ENCODE measurements at places on chromosomes 3 and 15. TPM values are rescaled to one million over a fixed set of nuclear protein-coding genes. Genes with fewer than 3 reads are reported as not detected.
A peak's percentile ranks its signal among the peaks of the same experiment; 100 is the strongest.

DNA sequence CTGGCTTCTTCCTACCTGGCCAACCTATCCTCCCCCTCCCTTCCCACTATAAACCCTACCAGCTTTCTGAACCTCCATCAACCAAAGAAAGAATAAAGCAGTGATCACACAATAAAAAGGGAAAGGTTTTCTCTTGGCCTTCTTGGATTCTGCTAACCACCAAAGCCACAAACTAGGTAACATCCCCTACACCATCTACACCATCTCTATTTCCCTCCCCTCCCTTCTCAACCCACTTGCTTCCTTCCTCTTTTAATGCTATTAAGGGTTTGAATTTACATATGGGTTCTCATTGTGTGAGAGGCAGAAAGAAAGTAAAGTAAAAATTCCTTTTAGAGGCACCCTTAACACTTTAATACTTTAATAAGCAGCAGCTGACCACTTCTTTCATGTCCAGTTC is 25.8 kb upstream of the RSL24D1 start:
- no peak overlapping the region for H3K4me3 ChIP-seq
- H3K36me3 ChIP-seq, result peaks cover 64% of the 10 kb centered on the region
- H3K4me1 ChIP-seq, result no peaks in the 10 kb centered on the region
- H3K27ac ChIP-seq, result no peak overlapping the region
- ATAC-seq, result no peak

DNA sequence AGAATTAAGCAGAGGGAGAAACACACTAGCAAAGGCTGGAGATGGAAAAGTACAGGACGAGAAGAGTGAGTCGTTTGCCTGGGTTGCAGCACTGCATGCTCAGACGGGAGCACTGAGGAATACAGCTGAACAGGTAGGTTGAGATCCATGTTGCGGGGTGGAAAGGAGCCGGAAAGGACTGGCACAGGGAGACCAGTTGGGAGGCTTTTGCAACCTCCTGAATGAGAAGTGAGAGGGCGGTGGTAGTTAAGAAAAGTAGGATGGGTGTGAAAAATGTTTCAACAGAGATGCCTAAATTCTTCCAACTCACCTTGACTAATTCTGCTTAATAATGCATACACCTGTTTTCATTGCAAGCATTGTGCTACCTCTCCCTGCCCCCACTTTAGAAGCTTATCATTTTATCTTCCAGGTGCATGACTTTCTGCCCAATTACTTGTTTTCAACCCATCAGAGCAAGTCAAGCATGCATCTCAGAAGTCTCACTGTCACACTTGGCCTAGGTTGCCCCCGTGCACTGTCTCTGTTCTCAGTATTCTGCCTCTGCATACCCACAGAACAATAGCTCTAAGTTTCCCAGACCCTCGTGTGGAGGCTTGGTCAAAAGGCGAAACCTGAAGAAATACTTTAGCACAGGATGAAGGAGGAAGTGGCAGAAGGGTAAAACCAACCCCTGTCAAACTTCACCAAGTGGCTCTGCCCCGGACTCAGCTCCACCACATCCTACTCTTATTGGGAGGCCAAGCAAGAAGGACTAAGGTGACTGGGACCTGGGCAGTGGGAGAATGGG is 199.3 kb upstream of the BCL6 start:
- peaks cover 5% of the 10 kb centered on the region for H3K4me1 ChIP-seq
- H3K4me3 ChIP-seq, result no peak overlapping the region
- no peak overlapping the region for H3K27ac ChIP-seq
- H3K27me3 ChIP-seq, result no peaks in the 10 kb centered on the region
- no peaks in the 10 kb centered on the region for H3K36me3 ChIP-seq
- ATAC-seq, result no peak

DNA sequence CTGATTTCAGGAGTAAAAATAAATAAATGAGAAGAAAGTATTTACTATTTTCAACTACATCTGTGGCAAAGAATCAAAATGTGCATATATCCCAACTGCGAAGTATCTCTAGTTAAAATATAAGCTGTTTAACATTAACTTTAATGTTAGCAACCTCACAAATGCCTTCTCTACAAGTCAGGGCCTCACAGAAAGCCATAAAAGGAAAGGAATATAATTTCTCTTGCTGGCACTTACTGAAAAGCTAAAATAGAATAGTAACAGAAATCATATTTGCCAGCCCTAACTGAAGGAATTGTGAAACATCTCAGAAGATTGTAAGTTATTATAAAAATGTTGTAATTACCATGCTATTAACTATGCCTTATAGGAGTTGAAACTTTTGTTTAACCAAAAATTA is 65.1 kb upstream of the MBNL1 start:
- no peaks in the 10 kb centered on the region for H3K27me3 ChIP-seq
- H3K36me3 ChIP-seq, result no peaks in the 10 kb centered on the region
- H3K4me1 ChIP-seq, result peaks cover 63% of the 10 kb centered on the region
- peak overlapping the region; percentile 39 for H3K4me3 ChIP-seq
- H3K27ac ChIP-seq, result peak overlapping the region; percentile 84
- peak; percentile 52 for ATAC-seq

Gene PDIA5
- total RNA-seq, result 19.8 TPM
